Activated T-cell treated with anti-CD3 and anti-CD28 coated beads for 1 hour (primary cell): ENCODE measurements at places on chromosomes 5 and 9.
A peak's percentile ranks its signal among the peaks of the same experiment; 100 is the strongest.

- no peak for DNase-seq
These were observed 104.1 kb downstream of the CD180 start for GRCh38 chr5:67092535-67092934.

GRCh38 chr9:103362986-103363385, 367.9 kb downstream of the CYLC2 start:
- DNase-seq: no peak

GRCh38 chr5:136764601-136765000, 399.3 kb upstream of the TRPC7 start:
- DNase-seq: no peak

GRCh38 chr5:17012289-17012688, 76.2 kb upstream of the MYO10 start:
- no peak for DNase-seq

DNA sequence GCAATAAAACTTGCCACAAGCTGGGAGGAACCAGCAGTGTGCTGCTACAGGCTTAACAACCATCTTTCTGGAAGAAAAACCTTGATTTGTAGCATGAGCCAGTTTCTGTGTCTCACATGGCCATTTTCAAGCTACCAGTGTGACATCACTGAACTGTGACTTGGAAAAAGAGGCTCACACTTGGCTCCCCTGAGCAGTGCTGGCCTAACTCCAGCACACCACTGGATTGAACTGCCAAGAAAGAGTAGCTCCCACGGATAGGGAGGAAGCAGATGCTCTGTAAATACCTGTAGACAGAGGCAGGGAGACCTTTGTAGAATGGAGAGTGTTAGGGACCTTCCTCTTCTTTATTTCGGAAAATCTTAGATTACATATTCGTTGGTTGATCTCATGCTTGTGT, 197.9 kb downstream of the SH3GL2 start:
- no peak for DNase-seq

GRCh38 chr5:6820851-6821479, 107.7 kb downstream of the TENT4A start:
- peak; percentile 14 for DNase-seq

DNA sequence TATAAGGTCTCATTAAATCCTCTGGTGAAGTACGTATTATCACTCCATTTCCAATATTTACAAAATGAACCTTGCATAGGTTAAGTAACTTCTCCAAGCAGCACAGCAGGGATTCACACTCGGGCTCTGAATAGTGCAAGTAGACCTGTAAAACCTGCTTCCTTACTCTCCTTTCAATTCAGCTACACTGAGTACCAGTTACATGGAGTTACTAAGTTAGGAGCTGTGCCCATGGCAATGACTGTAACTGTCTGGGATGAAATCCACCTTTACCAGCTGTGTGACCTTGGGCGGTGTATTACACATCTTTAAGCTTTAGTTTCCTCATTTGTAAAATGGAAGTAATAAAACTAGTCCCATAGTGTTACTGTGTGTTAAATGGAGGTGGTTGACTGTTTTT, 15.9 kb upstream of the MOB3B start:
- DNase-seq: no peak

- DNase-seq: no peak
These were observed 488.6 kb upstream of the PTGER4 start for GRCh38 chr5:40191150-40191549.

DNA sequence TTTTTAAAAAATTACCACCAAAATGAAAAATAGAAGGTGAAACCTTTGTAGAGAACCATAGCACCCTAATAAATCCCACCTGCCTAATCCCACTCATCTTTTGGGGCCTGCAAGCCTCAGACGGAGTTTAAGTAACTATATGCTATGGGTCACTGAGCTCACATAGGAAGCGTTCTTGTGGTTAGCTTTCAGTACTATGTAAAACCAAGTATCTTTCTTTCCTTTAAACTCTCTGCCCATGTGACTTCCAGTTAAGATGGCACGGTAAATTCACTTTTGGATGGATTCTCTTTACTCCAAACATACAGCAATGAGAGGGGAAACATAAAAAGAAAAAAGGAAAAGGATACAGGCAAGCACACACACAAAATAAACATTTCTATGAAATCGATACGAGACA, 50.9 kb downstream of the FANCC start:
- DNase-seq: no peak

- no peak for DNase-seq
These were observed 58.3 kb upstream of the ACO1 start for GRCh38 chr9:32326146-32326545.

DNA sequence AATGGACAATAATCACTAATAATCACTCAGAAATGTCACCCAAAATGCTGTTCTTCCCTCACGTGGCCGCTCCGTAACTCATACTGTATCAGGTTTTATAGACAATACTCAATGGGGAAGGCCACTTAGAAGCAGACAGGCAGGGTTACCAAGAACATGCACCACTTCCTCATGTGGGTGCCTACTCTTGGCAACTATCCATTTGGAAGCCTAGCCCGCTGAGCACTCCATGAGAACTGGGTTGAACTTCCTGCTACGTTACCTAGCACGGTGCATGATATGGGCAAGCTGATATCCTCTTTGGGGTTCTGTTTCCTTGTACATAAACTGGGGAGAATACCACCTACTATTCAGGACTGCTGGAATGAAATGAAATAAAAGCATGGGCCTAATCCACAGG, 14.3 kb downstream of the DAP start:
- no peak for DNase-seq

- DNase-seq: no peak
These were observed 27.8 kb upstream of the PRDM12 start for GRCh38 chr9:130636648-130637020.

- no peak for DNase-seq
These were observed 373.6 kb downstream of the ADGRV1 start for GRCh38 chr5:90932052-90932699.

GRCh38 chr5:98588215-98588614, 185.2 kb upstream of the RGMB start:
- no peak for DNase-seq

GRCh38 chr5:77423022-77423750, 68.9 kb downstream of the WDR41 start:
- DNase-seq: no peak

DNA sequence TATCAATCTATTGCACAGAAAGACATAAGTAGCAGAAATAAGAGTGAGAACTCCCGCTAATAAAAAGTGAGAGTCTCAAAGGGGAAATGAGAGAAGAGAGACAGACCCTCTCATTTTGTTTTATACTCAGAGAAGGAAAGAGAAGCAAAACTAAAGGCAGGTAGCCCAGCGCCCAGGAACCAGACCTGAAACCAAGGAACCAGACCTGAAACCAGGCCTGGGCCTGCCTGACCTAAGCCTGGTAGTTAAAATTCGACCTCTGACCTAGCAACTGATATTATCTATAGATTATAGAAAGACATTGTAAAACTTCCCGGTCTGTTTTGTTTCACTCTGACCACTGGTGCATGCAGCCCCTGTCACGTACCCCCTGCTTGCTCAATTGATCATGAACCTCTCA, 134.5 kb upstream of the SEMA6A start:
- DNase-seq: no peak

GRCh38 chr5:154244476-154244875, 53.9 kb downstream of the GALNT10 start:
- DNase-seq: no peak

GRCh38 chr9:132823370-132824145, 54.5 kb downstream of the AK8 start:
- no peak for DNase-seq

GRCh38 chr9:69745716-69746437, 13.9 kb downstream of the PTAR1 start:
- no peak for DNase-seq

GRCh38 chr5:66633754-66634153, 37.6 kb downstream of the MAST4 start:
- DNase-seq: no peak

DNA sequence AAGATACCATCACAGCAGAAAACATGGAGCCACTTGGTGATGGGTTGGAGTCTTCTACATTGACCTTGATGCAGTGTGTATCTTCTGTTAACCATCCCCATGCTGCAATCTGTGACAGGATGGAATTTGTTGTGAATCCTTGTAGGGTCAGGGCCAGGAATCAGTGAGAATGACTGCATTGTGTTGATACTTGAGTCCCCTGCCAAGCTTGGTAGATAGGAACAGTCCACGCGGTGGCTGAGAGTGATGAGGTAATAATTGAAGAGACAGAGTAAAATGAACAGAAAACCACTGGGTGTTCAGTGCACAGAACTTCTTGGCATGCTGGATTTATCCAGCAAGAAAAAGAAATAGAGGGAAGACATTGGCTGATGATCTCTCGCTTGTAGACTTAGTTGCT, 217.5 kb downstream of the MAN2A1 start:
- DNase-seq: no peak

- DNase-seq: no peak
These were observed 95.3 kb downstream of the RGS3 start for GRCh38 chr9:113558632-113559502.

DNA sequence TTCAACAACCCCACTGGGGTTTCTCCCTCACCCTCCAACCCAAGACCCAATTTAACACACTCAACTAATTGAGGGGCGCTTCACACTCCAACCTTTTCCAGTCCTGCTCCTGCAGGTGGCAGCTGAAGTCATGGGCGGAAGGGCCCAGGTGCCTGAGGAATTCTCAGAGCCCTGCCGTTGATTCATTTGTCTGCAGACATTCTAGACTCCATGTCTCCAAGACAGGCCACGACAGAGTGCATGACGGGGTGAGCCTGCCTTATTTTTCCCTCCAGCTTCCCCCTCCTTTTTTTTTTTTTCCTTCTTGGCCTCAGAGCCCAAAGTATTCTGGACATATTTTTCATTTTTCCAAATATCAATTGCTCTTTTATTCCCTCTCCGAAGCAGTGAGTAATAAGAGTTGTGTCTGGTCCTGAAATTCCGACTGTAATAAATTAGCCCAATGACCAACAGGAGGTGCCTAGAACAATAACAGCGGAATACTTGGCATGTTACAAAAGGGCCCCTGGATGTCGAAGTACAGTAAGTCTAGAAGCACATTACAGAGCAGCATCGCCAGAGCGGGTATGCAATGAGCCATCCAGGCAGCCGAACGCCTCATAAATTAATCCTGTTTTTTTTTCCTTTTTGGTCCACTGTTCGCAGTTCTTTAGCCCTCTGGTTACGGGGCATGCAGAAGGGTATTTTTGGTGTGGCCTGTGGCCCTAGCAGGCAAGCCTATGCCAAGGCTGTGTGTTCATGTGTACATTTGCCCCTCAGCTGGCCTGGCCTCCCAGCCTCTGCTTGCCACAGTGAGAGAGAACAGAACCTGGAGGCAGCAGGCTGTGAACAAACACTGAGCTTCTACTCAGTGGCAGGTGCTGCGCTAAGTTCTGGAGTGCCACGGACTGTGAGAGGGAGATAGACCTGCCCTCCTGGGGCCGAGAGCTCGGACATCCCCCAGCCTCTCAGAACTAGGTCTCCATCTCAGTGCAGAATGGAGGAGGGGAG, 8.6 kb upstream of the SMIM23 start:
- DNase-seq: no peak

- no peak for DNase-seq
These were observed 29.7 kb upstream of the FAM169A start for GRCh38 chr5:74895906-74896305.

GRCh38 chr5:151596828-151597539, 5.9 kb upstream of the FAT2 start:
- no peak for DNase-seq

DNA sequence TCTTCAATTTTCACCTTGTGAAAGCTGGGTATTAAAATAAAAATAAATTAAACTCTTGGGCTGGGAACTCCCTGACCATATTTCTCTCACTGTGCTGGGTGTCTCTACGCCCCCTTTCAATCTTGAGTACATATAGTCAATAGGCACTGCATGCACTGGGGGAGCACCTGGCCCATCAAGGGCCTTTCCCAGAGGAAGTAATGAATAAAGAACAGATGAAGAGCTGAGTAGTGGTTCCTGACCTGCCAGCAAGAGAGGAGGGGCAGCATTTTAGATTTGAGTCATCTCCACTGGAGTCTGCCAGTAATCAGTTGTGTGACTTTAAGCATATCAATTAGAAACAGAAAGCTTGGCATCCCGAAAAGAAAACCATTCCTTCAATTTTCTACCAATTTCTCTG, 6.2 kb downstream of the MAPKAP1 start:
- no peak for DNase-seq

DNA sequence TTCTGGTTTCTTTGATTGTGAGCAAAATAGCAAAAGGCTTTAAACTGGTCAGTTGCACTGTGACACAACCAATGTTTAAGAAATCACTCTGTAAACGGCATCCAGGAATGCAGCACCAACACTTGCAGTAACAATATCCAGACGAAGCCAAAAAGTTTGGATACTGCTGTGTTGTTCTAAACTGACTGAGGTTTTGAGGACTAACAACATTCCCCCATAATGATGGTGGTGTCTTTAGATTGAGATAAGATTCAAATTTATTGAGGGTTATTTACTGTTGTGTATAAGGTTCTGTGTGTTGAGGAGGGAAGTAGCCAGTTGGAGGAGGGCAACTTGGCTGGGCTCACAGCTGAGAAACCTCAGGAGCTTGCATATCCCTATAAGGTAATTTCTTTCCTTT, 353.6 kb downstream of the BNC2 start:
- no peak for DNase-seq

- peak; percentile 46 for DNase-seq
These were observed 21.5 kb upstream of the ARHGAP26 start for GRCh38 chr5:142748568-142749249.

DNA sequence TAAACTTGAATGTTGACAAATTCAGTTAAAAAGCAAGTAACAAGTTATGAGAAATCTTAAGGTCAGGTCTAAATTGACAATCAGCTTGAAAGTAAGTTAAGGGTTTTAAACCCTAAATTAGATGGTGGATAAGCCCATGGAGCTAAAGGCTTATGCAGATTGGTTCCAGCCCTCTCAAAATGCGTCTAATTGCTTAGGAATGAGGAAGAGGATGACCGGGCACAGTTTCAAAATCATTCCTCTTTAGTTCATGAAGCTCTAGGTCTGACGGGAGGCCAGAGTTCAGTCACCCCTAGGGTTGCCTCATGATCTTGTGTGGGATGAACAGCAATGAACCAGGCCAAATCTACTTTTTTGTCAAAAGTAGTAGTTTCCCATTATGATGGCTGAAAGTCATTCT, 75.4 kb downstream of the SLC38A9 start:
- no peak for DNase-seq

GRCh38 chr9:114973216-114973615, 42.8 kb upstream of the TNFSF8 start:
- DNase-seq: no peak

DNA sequence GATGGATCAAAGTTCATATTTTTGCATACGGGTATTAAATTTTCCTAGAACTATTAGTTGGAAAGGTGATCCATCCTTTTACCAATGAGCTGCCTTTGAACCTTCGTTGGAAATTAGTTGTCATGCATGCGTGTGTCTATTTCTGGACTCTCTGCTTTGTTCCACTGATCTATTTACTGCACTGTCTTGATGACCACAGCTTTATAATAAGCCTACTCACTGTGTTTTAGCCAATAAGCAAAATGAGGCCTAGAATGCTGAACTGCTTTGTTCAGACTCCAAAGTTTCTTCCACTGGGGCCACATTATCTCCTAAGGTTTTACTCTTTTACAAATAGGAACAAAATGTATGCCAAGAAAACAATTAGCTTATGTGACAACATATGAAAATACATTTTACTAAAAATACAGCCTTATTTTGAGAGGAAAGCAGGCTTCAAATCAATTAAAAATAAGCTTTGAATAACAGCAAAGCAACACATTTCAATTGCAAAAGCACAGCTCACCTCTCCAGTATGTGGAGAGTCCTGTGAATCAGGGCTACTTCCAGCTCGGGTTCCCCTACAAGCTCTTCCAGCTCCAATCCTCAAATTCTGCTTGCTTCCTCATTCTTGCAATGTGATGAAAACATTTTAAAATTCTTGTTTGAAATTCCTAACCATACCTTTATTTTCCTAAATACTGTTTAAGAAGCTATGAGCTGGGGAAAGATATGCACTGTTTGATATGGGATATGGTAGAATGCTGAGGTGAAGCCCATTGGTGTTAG, 72.0 kb downstream of the RETREG1 start:
- DNase-seq: no peak
